Hematopoietic multipotent progenitor cell treated with erythropoietin and hydrocortisone succinate and interleukin-3 and kit ligand, for 4 days (in vitro differentiated cells): ENCODE measurements at places on chromosomes 16 and 17.

DNA sequence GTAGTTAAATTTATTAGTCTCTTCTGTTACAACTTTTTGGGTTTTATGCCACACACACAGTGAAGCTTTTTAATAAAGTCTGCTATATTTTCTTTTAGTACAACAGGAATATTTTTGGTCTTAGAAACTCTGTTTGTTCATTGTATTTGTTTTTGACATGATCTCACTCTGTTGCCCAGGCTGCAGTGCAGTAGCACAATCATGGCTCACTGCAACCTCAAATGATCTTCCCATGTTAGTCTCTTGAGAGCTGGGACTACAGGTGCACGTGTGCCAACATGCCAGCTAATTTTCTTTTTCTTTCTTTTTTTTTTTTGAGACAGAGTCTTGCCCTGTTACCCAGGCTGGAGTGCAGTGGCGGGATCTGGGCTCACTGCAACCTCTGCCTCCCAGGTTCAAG lies 27.1 kb downstream of the PPM1D start:
- DNase-seq, result no peak

- DNase-seq, result no peak
Measured at GRCh38 chr16:53953336-53953735, 249.4 kb downstream of the FTO start.

DNA sequence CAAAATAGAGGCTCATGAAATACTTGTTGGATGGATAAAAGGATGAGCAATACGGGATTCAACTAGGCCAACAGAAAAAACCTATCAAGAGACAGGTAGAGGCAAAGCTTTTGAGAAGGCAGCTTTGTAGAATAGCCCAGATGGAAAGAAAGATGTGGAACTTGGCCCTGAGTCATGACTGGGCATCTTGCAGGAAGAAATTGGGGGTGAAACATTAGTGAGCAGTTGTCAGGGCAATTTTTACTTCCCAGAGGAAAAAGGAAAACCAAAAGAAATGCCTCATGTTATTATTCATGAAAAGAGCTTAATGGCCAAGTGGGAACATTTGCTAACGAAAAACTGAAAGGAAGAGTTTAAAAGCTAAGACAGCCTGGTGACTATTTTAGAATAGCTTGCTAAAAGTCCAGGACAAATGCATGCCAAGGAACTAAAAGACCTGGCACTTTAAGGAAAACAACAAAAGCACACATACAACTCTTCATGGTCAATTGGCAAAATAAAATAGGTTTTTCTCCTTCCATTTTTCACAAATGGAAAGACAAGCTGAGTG lies 180.1 kb downstream of the HS3ST3A1 start:
- no peak for DNase-seq

GRCh38 chr17:79607940-79608623 lies 2.8 kb downstream of the RBFOX3 start:
- peak; percentile 83 for DNase-seq

- peak; percentile 49 for DNase-seq
Measured at GRCh38 chr16:67364600-67365235, 28.6 kb downstream of the TPPP3 start.

DNA sequence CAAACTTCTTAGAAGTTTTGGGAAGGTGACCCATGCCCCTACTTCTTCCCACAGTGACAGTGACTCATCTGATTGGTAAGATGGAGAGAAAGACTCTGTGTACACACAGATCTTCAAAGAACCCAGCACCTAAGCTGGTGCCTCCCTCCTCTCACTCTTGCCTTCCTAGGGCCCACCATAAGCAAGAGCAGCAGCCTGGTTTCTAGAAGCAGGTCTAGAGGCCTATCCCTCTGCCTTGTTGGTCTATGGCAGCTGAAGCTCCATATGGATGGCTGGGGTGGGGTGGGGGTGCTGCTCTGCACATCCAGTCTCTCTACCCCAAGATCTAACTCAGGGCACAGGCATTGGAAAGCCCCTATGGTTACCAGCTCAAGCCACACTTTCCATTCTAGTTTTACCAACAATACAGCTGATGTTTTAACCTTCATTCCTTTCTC lies 47.5 kb downstream of the STAT3 start:
- DNase-seq, result no peak

DNA sequence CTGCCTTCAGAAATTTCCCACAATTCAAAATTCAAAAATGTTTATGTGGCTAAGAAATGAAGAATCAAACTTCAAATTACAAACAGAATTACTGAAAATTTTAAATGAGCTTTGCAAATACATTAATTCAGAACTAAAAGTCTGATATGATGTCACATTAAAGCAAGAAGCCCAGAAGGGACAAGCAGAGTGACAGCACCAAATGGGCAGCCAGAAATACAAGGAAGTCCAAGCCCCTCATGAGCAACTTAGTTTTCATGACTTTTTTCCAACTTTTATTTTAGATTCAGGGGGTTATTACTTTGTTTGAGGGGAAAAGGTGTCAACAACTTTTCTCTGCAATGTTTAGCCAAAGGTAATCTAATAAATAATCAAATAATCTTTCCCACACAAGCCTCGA lies 21.5 kb downstream of the UBE2G1 start:
- DNase-seq, result no peak

DNA sequence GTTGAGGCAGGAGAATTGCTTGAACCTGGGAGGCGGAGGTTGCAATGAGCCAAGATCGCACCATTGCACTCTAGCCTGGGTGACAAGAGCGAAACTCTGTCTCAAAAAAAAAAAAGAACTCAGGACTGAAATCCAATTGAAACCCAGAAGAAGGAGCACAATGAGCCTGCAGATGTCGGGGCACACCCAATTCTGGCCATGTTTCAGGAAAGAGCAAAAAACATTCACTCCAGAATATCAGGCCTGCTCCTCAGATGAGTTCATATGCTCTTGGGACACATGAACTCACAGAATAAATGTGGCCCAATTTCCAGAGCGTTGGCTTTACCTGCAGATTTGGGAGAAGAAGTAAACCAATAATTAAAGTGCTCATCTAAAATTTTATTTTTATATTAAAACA lies 3.0 kb upstream of the CMTM2 start:
- no peak for DNase-seq

DNA sequence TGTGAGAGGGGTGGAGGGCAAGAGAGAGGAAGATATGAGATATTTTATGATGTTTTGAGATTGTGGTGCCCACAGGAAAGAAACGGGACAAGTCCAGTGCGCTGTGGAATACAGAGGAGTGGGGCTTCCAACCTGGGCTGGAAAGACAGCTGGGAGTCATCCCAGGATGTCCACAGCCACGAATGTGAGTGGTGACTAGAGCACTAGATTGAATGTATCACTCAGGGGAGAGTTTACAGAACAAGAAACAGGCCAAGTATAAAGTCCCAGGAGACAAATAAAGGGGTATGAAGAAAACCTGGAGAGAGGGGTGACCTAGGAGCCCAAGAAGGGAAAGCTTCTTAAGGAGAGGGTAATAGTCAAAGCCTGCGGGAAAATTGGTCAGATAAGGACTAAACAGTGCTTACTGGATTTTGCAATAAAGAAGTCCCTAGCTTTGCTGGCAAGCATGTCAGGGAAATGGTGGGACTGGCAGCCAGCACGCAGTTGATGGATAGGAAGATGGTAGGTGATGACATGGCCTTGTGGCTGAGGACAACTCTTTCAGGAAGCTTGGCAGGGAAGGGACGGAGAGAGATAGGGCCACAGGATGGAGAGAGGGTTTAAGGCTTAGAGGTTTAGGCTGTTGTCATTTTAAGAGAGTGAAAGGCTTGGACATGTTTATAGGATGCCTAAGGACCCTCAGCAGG lies 114.5 kb downstream of the AXIN2 start:
- DNase-seq, result no peak

- DNase-seq, result peak; percentile 29
Measured at GRCh38 chr17:43713494-43714162, 45.0 kb downstream of the SOST start.

- DNase-seq, result no peak
Measured at GRCh38 chr16:21701271-21701670, 37.5 kb downstream of the OTOA start.

GRCh38 chr17:80789356-80789902 lies 202.2 kb upstream of the CHMP6 start:
- no peak for DNase-seq

DNA sequence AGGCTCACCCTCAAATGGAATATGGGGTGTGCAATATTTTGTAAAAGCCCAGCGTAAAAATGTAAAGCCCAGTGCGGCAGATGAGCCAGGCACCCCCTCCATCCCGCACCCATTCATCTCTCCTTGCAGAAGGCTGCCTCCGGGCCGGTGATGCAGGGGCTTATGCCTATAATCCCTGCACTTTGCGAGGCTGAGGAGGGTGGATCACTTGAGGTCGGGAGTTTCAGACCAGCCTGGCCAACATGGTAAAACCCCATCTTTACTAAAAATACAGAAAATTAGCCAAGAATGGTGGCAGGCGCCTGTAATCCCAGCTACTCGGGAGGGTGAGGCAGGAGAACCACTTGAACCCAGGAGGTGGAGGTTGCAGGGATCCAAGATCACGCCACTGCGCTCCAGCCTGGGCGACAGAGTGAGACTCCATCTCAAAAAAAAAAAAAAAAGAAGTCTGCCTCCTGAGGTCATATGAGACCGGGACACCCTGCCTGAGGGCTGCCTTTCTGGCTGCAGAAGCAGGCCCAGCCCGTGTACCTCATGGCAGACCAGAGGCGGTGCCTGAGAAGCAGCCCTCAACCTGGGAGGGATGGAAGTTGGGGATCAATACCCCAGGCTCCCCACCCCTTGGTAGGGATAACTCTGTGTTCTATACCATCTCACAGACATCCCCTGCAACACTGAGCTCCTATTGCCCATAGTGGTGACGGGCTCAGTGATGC lies 17.5 kb upstream of the ATP2C2 start:
- no peak for DNase-seq

DNA sequence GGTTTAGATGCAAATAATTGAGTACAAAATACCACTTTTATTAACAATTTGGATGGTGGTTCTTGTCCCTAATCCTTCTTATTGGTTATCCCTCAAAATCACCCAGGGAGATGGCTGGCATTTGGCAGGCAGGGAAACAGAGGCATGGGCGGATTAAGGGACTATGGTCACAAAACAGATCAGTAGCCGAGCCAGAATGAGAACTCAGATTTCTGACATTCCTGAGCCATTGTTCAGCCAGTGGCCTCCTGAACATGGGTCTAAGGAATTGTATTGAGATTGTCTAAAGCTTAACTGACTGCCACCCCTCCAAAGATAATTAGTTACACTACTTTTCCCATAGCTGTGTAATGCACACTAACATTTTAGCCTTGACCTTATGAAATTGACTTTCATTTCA lies 88.4 kb downstream of the CHD9NB start:
- DNase-seq, result no peak

DNA sequence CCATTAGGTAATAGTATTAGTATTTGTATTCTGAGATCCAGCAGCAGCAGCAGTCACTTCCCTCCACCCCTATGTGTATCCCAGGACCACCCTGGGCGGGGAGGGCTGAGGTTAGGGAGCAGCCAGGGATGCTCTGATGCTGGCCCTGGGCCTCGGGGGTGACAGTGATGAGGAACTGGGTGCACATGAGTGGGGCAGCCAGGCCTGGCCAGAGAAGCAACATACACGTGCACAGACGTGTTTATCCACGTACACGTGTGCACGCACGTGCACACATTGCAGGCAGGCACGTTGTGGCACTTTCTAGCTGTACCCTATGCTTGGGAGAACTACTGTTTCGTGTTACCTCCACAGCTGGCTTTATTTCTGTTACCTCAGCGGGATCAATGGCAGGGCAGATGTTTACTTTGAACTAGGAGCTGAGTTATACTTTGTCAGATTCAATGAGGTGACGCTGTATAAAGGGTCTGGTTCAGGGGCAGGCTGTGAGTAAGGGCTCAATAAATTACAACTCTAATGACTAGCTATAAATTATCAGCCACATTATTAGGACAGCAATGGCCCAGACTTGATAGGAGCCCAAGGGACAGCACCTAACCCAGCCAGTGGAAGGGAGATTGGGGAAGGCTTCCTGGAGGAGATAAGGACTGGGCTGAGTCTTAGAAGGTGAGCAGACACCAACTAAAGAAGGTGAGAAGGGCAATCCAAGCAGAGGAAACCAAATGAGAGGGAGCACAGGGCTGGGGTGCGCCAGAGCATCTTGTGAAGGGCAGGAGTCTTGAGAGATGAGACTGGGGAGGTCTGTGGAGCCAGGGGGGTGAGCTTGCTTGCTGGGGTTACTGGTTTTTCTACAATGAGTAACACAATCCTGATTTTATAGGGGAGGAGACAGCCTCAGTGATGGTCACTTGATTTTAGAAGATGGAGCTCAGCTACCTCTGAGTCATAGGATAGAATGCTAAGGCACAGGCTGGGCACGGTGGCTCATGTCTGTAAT lies 22.4 kb upstream of the CA4 start:
- no peak for DNase-seq

DNA sequence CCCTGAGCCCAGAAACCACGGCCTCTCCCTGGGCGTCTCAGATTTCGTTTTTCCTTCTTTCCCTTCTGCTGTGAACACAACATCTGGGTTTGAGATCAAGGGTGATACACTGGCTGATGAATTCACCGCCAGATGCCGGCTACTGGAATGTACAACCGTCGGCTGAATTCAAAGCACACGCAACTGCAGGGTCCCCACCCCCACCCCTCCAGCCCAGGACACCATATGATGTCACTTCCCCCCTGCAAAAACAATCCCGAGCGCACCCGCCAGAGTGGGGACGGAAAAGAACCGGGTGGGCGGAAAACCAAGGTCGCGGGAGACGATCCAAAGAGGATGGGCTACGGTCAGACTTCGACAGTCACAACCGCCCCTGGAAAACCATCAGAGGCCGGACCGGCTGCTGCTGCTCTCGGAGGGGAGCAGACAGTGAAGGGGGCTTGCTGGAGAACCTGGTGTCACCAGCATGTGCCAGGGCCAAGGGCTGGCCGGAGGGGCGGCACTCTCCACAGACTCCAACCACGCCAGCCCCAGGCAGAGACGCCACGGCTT lies 23.3 kb downstream of the CEP295NL start:
- DNase-seq, result peak; percentile 75

- peak; percentile 23 for DNase-seq
Measured at GRCh38 chr16:85898521-85899442, at the start of gene IRF8. Gene IRF8, plus strand, starts transcription at chr16:85899162. Its CDS starts 3,854 bp downstream, at chr16:85903016.

DNA sequence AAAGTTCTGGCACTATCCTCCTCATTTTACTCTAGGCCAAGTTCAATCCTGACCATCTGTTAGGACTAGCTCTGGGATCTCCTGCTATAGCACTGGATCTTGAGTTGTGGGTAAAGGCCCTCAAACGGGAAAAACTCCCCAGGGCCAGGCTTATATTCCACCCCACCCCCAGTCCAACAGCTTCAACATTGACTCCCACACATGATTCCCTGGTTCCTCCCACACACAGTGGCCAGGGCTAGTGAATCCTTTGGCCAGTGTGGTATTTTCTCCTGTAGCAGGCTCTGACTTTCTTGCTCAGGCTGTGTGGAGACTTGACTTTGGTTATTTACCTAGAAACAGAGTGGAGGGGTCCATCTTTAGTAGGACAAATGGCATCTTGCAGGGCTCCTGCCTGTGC lies 10.3 kb upstream of the AKAP10 start:
- no peak for DNase-seq
